Activated CD8-positive, alpha-beta memory T cell treated with anti-CD3 and anti-CD28 coated beads for 48 hours (primary cell): ENCODE measurements at places on chromosomes 6 and 20.

- no peak for DNase-seq
These were observed 32.8 kb downstream of the APCDD1L start for GRCh38 chr20:58482416-58482815.

DNA sequence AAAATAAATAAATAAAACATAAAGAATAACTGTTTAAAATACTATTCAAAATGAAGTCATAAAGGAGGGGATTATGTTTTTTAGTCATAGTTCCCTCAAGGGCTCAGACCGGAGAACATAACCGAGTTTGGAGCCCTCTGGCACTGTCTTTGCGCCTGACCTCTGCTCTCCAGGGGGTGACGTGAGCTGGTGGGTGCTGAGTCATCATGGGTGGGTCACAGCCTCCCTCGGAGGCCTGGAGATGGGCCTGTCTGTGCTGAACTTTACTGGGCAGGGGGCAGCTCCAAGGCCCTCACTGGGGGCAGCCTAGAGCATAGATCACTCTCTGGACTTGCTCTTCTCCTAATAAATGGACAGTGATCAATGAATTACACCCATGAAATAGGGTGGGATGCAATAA is 3.1 kb upstream of the MAVS start:
- no peak for DNase-seq

DNA sequence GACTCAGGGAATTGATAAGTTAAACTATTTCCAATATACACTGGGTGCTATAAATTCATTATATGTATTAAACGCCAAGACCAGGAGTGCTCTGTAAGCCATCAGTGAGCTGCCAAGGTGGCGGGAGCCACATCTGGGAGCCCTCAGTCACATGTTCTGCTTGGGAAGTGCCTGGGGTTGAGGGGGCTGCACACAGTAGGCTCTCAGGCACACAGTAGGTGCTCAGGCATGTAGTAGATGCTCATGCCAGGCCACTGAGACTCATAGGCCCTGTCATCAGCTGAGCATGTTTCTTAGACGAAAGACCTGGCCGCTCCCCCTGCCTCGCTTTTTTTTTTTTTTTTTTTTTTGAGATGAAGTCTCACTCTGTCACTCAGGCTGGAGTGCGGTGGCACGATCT is 83.3 kb upstream of the BHLHE23 start:
- DNase-seq = no peak

DNA sequence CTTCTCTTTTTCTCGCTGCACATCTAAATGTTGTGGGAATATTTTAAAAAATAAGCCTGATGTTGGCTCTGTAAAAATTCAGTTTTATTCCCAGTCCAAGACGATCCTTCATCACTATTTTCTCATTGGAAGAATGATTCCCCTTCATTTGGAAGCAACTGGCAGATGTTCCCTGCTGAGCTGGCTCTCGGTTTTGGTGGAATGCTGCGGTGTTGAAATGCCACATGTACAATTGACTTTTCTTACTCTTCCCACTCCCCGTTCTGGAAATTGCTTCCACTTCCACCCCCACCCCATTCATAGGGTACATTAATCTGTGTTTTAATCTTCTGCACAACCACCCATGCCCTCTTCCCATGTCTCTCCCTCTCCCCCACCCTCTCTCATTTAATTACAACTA is 496.3 kb upstream of the MAP3K7 start:
- no peak for DNase-seq

DNA sequence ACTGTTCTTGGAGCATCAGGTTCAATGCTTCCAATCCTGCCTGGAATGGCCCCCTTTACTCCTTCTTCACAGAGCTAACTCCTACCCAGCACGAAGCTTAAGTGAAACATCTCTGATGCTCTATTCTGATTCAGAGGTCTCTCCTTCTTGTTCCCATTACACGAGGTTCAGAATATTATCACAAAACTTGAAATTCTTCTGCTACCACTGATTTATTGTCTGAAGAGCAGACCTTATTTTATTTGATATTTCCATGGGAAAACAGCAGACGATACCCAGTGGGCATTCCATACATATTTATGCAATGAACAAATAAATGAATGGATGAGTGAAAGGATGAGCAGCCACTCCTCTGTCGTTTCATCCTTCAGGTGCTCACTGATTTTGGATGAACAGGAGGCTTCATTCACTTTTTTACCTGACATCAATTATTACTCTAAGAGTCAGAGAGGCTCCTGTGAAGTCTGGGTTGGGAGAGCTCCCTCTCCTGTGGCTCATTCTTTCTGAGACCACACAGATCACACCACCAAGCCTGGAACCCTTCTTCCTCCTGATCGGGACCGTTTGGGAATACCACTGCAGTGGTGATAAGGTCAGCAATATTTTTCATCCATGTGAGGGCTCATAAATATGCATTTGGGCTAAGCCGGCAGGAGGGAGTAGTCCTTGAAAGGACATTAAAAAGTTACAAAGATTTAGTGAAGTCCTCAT is 25.8 kb downstream of the SMLR1 start:
- no peak for DNase-seq

- DNase-seq = no peak
These were observed 764.2 kb downstream of the TENT5A start for GRCh38 chr6:80988286-80988685.

DNA sequence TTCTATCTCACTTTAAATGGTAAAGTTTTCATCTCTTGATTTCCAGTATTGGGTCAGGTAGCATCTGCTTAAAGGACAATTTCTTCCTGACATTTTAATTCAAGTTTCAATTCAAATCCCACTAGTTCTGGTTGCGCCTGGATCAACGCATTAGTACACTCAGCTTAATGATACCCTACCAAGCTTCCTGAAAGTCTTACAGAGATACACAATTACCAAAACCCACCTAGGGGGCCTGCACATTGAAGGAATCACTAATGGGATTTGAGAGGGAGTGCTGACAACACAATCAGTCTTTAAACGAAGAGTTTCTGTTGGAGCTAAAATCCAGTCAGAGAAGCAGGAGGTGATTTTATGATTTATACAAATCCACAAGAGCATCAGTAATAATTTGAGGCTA is 293.0 kb downstream of the PHF3 start:
- DNase-seq = no peak

DNA sequence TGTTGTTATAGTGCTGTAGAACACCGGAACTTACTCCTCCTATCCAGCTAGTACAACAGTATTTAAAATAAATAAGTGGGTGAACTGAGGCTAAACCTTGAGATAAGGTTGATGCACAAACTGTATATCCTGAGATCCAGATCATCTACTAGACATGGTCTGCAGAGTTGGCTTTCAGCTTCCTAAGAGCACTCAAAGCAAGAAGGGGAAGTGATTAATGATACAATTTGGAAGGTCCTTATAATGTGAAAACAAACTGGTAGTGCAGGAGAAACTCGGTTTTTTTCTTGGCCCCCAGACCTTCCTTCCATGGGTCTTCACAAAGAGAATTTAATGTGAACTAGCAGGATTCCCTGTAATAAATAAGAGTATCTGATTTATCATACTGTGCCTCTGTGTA is 27.4 kb upstream of the RREB1 start:
- DNase-seq = no peak

- no peak for DNase-seq
These were observed 180.5 kb downstream of the TRIM27 start for GRCh38 chr6:28743271-28743789.

- no peak for DNase-seq
These were observed 46.7 kb downstream of the RALGAPA2 start for GRCh38 chr20:20665606-20666332.

DNA sequence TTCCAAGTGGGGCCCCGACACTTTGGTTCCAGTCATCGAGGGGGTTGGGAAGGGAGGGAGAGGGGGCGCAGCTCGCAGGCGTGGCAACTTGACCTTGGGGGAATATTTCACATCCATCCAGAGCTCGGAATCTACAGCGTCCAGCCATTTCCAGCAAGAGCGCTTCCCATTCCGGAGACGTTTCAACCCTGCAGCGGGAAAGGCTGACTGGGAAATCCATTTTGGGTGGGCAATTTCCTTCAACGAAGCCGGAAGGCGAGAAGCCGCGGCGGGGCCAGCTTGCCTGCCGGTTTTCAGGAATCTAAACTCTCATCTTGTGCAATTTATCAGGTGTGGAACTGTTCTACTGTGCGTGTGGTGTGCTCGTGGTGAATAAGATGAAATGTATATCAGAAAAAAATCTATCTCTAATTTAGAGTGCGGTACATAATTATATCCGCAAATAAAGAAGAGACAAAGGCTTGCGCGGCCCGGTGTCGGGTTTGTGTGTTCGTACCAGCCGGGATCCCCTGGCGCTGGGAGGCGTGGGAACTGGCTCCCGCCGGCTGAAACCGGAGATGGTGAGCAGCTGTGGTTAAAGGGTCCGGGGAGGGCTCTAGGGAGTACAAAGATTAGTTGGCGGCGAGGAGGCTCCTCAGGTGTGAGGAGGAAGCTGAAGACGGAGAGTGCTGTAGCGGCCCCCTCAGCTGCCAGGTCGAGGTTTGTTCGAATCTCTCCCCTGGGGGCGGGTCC is 4.8 kb downstream of the SLC32A1 start:
- DNase-seq = no peak

GRCh38 chr20:16676891-16677290 is 52.9 kb upstream of the SNRPB2 start:
- DNase-seq = no peak

DNA sequence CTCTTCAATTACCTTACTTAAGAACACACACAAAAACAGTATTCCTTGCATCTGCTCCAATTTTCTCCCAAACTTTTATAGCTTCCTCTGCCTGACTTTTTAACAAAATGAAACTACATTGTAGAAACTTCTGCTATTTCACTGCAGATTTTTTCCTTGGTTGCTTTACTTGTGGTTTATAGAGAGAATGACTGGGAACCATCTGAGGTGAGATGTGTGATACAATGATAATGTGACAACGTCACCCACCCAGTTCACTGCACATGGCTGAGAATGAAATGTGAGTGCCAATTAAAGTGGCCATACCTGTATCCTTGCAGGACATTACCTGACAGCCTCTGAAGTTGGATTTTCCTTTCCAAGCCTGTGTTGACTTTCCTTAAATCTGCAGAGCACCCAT is 258.4 kb downstream of the CD83 start:
- no peak for DNase-seq

GRCh38 chr6:79201143-79201542 is 33.3 kb downstream of the HMGN3 start:
- DNase-seq = no peak

- no peak for DNase-seq
These were observed 48.8 kb upstream of the ZNF217 start for GRCh38 chr20:53642196-53643030.

DNA sequence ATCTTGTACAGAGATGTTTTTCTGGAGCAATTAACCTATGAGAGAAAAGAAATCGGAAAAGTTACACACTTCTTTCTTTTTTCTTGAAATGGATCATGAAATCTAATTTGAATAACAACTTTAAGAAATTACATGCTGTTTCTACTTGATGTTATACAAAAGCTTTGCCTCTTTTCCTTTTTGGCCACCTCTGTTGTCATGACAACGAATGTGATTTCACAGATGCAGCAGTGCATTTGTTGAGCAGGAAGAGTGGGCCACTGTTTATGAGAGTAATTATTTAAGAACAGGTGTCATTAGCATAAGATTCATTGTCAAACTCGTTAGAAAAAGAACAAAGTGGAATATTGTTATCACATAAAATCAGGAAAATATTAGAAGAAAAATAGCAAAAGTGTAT is 148.3 kb upstream of the IMPG1 start:
- no peak for DNase-seq

DNA sequence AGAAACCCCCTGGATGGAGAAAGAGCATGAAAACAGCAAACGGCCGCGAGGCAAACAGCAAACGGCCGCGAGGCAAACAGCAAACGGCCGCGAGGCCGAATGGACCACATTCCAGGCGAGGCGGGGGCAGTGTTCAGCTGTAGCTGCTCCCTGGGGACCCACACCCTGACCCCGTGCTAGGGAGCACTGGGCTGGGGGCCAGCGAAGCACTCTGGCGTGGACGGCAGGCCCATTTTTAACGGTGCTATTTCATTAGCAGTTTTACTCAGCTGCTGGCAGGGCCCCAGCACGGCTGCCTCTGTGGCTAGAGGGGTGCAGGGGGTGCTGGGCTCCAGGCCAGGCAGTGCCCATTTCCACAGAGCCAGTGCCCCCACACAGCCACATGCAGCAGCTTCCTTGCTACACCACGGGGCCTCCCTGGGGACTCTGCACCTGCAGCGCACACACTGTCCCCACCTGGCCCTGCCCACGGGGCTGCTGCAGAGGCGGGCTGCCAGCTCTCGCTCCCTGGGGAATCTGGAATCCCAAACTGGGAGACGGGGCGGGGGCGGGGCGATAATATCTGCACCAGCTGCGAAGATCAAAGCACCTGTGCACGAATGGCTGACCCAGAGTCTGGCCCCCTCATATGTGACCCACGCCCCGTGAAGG is 35.6 kb upstream of the SLCO4A1 start:
- no peak for DNase-seq

- no peak for DNase-seq
These were observed 715 bp downstream of the PSMF1 start for GRCh38 chr20:1119128-1119505.

- DNase-seq = no peak
These were observed 96.8 kb downstream of the B3GAT2 start for GRCh38 chr6:70860045-70860444.

GRCh38 chr20:53794529-53795115 is 201.0 kb upstream of the ZNF217 start:
- DNase-seq = no peak
